SJCRH30 (cell line): ENCODE measurements at places on chromosomes 13 and 19.
A peak's percentile ranks its signal among the peaks of the same experiment; 100 is the strongest.

GRCh38 chr13:112058519-112058873 lies 8.5 kb upstream of the SOX1 start:
- DNase-seq = no peak

- no peak for DNase-seq
Observed at GRCh38 chr19:35738021-35738886, 4.0 kb downstream of the IGFLR1 start.

DNA sequence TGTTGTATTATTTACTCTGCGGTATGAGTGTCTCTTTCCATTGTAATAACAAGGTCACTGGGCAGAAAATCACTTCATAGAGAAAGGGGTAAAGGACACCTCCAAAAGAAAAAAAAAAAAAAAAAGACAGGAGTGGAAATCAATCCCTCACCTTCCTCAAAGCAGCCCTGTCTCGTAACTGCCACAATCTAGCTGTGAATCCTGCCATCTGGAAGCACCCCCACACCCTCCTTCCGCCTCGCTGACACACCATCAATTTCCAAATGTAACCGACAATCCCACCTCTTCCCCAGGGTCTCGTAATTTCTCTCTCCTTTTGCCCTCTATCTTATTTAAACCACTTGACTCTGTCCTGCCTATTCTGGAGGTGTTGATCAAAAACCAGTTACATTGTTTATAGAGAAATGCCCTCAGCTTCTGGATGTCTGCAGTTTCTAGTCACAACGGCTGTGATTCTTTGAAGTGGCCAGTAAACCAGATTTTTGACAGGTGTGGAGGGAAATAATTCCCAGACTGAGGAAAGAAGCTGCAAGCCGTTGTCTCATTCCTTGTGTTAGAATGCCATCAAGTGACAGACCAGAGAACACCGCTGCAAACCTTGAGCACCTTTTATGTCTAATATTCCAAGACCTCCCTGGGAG lies 9.1 kb upstream of the POP4 start:
- DNase-seq = peak; percentile 36

DNA sequence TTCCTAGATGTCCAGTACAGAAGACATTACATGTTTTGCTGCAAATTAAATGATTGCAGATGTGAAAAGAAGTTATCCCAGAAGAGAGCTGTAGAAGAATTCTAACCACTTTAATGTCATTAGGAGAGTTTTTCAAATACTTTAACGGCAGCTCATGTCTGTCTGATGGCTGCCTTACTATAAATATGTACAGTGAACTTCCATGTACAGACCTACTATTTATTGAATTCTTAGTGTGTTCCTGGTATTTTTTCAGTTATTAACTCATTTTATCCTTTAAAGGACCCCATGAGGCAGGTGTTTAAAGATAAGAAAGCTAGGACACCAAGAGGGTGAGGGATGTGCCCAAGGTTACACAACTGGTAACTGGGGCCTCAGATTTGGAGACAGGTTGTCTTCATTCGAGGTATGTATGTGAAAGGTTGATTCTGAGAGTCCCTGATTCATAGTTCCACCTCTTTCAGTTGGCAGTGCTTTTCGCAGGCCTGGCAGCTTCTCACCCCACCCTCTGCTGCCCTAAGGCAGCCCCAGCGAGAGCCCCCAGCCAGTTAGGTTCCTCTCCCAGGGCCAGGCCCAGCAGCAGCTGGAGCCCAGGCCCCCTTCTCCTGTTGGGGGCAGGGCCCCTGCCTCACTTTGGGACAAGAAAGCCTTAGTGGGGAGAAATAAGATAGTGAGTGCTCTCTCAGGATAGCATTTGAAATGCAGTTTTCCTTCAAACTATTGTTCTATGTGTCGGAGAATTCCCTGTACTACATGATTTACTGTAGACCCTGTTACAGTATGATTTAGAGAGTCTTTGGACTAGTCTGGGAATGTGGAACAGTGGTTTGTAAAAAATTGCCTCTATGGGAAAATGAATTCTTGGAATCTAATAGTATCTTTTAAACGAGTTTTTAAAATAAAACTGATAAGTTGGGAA lies 67.7 kb upstream of the TEX29 start:
- no peak for DNase-seq

- no peak for DNase-seq
Observed at GRCh38 chr13:44433863-44434765, 60.5 kb downstream of the SERP2 start.

DNA sequence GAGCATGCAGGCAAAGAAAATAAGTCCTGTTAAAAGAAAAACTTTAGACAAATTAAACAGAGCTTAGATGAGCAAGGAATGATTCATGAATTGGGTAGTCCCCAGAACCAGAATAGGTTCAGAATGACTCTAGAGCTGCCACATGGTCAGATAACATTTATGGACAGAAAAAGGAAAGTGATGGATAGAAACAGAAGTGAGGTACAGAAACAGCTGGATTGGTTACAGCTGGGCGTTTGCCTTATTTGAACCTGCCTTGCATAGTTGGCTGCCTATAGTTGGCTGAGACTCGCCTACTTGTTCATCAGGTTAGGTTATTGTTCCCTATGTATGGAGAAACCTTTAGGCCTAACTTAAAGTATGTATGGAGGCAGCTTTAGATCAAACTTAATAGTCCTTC lies 35.4 kb downstream of the WDFY2 start:
- peak; percentile 77 for DNase-seq

DNA sequence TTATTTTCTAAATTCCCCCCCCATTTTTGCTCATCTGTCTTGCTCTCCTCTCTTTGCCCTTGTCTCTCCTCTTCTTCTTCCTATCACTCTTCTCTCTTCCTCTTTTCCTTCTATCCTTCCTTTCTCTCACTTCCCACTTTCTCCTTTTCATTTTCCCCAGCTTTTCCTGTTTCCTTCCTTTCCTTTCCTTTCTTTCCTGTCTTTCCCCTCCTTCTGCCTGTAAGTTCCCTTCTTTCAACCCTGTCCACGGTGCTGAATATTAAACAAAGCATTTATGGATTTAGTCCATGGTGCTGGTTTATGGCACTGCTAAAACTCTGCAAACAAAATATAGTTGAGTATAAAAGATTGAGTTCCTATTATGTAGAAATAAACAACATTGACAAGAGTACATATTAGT lies 27.6 kb downstream of the SCEL start:
- peak; percentile 40 for DNase-seq

DNA sequence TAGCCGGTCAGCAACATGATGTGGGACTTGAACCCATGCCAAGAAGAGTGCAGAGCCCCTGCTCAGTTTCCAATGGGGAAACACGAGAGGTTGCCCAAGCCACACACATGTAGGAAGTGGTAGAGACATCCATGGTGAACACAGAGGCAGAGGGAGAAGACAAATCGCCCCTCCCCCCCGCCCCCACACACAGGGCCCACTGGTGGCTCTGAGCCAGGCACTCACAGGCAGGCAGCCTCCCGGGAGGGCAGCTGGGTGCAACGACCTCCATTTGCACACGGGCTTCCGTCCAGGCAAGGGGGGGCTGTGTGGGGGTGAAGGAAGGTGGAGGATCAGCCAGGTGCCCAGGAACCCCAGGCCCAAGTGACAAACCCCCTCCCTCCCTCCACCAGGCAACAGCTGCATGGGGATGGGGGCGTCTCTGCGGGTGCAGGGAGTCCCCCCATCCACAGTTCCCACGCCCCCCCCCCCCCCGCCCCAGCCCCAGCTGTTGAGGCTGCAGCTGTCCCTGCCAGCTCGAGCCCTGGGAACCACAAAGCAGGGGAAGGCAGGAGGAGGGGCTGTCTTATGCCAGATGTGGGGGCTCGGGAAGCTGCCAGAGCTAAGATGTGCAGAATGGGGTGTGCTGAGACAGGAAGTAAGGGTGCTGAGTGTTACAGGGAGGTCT lies 3.4 kb downstream of the NOTCH3 start:
- peak; percentile 99 for DNase-seq

DNA sequence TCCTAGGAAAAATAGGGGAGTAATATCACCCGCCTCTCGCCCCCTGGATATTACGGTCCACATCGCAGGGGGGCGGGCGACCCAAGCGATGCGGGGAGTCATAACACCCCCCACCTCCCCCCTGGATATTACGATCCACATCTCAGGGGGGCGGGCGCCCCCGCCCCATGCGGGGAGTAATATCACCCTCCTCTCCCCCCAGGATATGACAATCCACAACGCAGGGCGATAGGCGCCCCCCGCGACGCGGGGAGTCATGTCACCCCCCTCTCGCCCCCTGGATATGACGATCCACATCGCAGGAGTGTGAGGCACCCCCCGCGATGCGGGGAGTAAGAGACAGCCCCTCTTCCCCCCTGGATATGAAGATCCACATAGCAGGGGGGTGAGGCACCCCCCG lies 684.4 kb upstream of the PCDH9 start:
- no peak for DNase-seq

- no peak for DNase-seq
Observed at GRCh38 chr19:3783660-3784584, 2.3 kb downstream of the MATK start.

DNA sequence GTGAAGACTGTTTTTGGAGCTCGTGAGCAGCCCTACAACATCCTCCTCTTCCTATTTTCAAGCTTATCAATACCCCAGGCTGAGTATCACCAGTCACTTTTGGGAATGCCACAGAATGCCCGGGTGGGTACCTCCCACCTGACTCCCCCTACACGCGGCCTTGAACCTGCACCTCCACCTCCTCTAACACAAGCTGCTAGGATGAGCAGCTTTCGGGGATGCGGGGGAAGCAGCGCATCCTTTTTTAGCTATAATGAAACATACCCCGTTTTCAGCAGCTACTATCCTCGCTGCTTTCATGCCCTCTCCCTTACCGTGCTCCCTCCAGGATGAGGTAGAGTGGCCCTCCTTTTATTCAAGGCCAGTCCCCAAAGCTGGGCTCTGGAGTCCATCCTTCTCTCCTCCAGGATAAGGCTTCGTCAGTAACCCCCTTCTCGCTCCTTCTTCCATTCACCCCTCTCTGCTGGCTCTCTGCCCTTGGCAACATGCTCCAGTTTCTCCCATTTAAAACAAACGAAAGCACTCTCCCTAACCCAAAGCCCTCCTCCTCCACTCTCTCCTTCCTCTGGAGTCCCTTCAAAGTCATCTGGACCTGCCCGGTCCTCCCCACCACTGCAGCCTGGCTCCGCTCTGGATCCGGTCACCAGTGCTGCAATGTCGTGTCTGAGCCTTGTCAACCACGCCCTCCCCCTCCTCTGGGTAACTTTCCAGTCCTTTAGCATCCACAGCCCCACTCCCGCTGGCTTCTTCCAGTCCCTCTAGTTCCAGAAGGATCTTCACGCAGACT lies 55.3 kb downstream of the STK24 start:
- no peak for DNase-seq

- DNase-seq = peak; percentile 53
Observed at GRCh38 chr19:23996549-23996948, 81.9 kb downstream of the ZNF726 start.
